ENCODE measurements at places on chromosomes 5 and 9. TPM values are rescaled to one million over a fixed set of nuclear protein-coding genes. Genes with fewer than 3 reads are reported as not detected.

PCDHA5 gene
- total RNA-seq = 1.2 TPM

PLAC8L1 gene
- not detected for total RNA-seq

SPINK5 gene
- not detected for total RNA-seq

NR4A3 gene
- 34.1 TPM for total RNA-seq

SPAG8 gene
- total RNA-seq = 2.2 TPM

PCDHA3 gene
- total RNA-seq = 0.98 TPM

SLC45A2 gene
- not detected for total RNA-seq

ANKRD18B gene
- not detected for total RNA-seq

ITK gene
- 3.4 TPM for total RNA-seq

TICAM2 gene
- total RNA-seq = 0.98 TPM

AHRR gene
- not detected for total RNA-seq
